Thyroid gland (tissue), 4 donors: ENCODE measurements at places on chromosomes 5 and 9.

- no peak for DNase-seq
- peak overlapping the region; percentile 49 for H3K27ac ChIP-seq
- H3K4me3 ChIP-seq: no peak overlapping the region
- H3K4me1 ChIP-seq: peaks cover 31% of the 10 kb centered on the region
- H3K36me3 ChIP-seq: no peaks in the 10 kb centered on the region
- H3K27me3 ChIP-seq: no peaks in the 10 kb centered on the region
Observed at GRCh38 chr9:113957821-113958341, 81.8 kb downstream of the ZNF618 start.

DNA sequence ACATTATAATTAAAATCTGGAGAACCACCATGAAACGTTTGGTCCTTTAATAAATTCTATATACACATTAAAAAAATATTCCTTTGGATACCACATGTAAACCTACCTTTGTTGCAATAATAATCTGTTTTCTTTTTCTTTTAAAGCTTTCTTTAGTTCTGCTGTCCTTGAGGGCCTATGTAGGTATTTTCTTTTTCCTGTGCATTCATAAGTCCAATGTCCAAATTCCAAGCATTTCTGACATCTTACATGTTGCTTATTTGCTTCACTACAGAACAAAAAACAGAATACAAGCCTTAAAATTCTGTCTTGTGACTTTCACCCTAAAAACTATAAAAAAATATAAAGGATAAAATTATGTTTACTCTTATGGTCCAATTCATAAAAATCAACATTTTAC, 19.7 kb downstream of the ZCCHC10 start:
- no peaks in the 10 kb centered on the region for H3K36me3 ChIP-seq
- no peak for DNase-seq
- no peak overlapping the region for H3K27ac ChIP-seq
- H3K27me3 ChIP-seq: no peaks in the 10 kb centered on the region
- H3K4me3 ChIP-seq: no peak overlapping the region

DNA sequence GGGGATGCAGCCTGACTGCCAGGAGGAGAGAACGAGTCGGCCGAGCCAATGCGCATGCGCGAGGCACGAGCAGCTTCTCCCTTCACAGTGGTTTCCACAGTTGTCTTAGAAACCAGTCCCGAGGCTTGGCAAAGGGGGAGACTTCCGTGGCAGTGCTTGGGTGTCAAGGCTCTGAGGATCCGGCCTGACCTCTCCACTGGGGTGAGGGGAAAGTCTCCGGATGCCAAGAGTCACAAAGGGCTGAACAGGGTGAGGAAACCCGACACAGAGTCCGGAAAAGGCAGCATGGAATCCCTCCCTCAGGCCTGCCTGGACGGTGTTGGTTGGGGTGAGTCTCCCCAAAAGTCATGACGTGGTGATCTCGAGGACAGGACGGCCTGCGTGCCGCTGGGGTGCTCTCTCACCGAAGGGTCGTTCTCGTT, 475.5 kb downstream of the SPATA31A7 start:
- H3K4me1 ChIP-seq: no peaks in the 10 kb centered on the region
- H3K4me3 ChIP-seq: no peak overlapping the region
- no peak for DNase-seq

DNA sequence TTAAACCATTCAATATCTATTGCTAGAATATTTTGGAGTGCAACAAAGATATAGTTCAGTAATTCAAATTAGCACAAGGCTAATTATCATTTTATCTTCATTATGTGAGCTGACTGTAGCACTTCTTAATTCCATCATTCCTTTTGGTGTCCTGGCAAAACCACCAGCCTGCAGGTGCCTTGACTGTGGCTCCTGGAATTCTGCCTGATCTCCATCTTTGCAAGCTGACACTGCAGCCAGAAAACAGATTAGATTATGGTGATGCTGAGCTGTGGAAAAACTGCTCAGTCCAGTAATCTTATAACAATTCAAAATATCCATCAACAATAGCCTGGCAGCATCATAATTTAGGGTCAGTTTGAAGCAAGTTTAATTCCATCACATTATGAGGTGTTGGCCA, 919.5 kb downstream of the DTWD2 start:
- H3K27ac ChIP-seq: no peak overlapping the region
- H3K4me1 ChIP-seq: no peaks in the 10 kb centered on the region

DNA sequence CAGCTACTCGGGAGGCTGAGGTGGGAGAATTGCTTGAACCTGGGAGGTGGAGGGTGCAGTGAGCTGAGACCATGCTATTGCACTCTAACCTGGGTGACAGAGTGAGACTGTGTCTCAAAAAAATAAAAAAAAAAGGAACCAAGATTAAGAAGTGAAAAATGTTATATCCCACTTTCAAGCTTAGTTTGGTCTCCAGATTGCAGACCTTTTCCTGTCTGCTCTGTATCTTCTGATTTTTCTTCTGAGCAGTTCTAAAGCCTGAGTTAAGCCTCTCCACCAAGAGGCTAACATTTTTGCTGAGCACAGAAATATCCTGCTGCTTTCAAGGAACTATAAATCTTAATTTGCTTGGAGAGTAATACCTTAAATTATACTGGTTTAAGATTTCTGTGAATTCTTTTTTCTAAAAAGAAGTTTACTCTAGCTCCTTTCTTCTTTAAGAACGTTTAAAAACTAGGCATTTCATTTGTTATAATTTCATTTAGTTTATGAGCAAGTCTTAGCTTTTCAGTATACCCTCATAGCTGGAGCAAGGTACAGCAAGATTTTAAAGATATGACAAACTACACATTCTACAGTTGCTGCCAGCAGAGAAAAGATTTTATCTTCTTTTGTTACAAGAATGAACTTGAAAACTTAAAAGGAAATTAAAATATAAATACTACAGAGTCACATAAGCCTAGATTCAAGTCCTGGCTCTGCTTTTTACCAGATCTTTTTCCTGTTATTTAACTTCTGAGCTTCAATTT, 55.0 kb downstream of the GARNL3 start:
- no peaks in the 10 kb centered on the region for H3K36me3 ChIP-seq
- peaks cover 9% of the 10 kb centered on the region for H3K4me1 ChIP-seq
- H3K4me3 ChIP-seq: no peak overlapping the region
- H3K27ac ChIP-seq: no peak overlapping the region
- DNase-seq: no peak
- H3K27me3 ChIP-seq: no peaks in the 10 kb centered on the region

DNA sequence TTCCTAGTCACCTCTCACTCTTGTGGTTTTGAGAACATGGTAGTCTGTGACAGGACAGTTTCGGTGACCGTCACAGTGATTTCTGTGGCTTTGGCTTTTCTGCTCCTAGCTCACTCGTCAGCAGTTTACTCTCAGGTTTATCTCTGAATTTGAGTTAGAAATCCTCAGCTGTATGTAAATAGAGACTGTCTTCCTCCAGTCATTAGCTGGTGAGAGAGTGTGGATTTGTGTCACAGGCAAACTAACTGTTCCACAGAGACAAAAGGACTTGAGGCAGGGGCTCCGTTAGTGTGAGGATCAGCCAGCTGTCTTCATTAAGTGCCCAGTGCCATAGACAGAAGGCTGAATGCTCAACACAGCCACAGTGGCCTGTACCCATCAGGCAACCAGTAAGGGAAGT, 131.4 kb downstream of the CD180 start:
- no peaks in the 10 kb centered on the region for H3K36me3 ChIP-seq
- no peak for DNase-seq
- no peaks in the 10 kb centered on the region for H3K4me1 ChIP-seq
- H3K4me3 ChIP-seq: no peak overlapping the region

GRCh38 chr5:144504929-144505577, 334.4 kb downstream of the KCTD16 start:
- no peaks in the 10 kb centered on the region for H3K36me3 ChIP-seq
- no peak overlapping the region for H3K27ac ChIP-seq
- no peak overlapping the region for H3K4me3 ChIP-seq
- no peak for DNase-seq
- no peaks in the 10 kb centered on the region for H3K27me3 ChIP-seq

- H3K27ac ChIP-seq: no peak overlapping the region
- no peaks in the 10 kb centered on the region for H3K27me3 ChIP-seq
- DNase-seq: no peak
- H3K36me3 ChIP-seq: no peaks in the 10 kb centered on the region
- no peak overlapping the region for H3K4me3 ChIP-seq
Observed at GRCh38 chr9:79671558-79671957, 99.8 kb downstream of the TLE4 start.

- no peaks in the 10 kb centered on the region for H3K27me3 ChIP-seq
- peaks cover 8% of the 10 kb centered on the region for H3K4me1 ChIP-seq
- no peaks in the 10 kb centered on the region for H3K36me3 ChIP-seq
Observed at GRCh38 chr9:87973122-87973521, 1.2 kb downstream of the CDK20 start.

GRCh38 chr9:90556897-90557675, 85.5 kb downstream of the DIRAS2 start:
- DNase-seq: no peak
- H3K27me3 ChIP-seq: no peaks in the 10 kb centered on the region
- H3K4me1 ChIP-seq: no peaks in the 10 kb centered on the region
